HuH-7.5 (cell line): ENCODE measurements at places on chromosomes 11 and 22.
A peak's percentile ranks its signal among the peaks of the same experiment; 100 is the strongest.

DNA sequence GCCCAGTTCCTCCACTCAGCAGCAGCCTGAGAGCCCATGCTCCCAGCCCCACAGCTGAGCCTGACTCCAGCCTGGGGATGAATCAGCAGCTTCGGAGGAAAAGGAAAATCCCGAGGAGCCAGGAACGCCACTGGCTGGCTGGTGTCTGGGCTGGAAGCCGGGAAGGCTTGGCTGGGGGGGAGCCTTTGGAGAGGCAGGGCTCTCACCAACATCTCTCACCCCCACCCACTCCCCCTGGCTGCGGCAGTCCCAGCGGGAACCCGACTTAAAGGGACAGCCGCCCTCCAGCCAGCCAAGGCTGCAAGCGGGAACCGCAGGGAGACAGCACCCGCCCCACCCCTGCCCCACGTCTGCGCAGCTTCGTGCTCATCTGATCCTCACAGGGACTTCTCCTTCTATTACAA lies 28.4 kb downstream of the KIAA0930 start:
- no peak for DNase-seq

DNA sequence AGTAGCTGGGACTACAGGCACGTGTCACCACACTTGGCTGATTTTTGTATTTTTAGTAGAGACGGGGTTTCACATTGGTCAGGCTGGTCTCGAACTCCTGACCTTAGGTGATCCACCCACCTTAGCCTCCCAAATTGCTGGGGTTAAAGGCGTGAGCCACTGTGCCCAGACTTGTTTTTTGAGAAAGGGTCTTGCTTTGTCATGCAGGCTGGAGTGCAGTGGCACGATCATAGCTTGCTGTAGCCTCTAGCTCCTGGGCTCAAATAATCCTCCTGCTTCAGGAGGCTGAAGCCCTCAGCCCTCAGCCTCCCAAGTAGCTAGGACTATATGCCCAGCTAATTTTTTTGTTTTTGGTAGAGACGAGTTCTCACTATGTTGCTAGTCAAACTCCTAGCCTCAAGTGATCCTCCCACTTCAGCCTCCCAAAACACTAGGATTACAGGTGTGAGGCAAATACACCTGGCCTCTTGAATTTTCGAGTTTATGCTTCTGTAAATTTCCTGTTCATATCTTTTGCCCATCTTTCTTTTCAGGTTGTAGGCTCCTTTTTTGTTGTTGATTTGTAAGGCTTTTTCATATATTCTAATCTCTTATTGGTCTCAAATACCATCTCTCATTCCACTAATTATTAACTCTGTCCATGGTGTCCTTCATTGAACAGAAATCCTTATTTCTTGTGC lies 3.4 kb upstream of the RBM4B start:
- DNase-seq: no peak

GRCh38 chr11:112784323-112785073 lies 176.7 kb upstream of the NCAM1 start:
- no peak for DNase-seq

- DNase-seq: no peak
These were observed 24.5 kb downstream of the ADM start for GRCh38 chr11:10329356-10329755.

- no peak for DNase-seq
These were observed 66.2 kb upstream of the EIF3D start for GRCh38 chr22:36595154-36595553.

- DNase-seq: no peak
These were observed 2.3 kb downstream of the CCDC86 start for GRCh38 chr11:60844045-60844869.

- DNase-seq: peak; percentile 15
These were observed 59.3 kb downstream of the TSPAN18 start for GRCh38 chr11:44785856-44786607.

- DNase-seq: no peak
These were observed 1.8 kb downstream of the OPCML start for GRCh38 chr11:133530501-133530835.

GRCh38 chr11:64292460-64293254 lies 1.6 kb downstream of the KCNK4 start:
- DNase-seq: no peak

GRCh38 chr22:25403811-25404471 lies 160.5 kb upstream of the GRK3 start:
- DNase-seq: peak; percentile 46

GRCh38 chr22:30609260-30610185 lies 2.5 kb downstream of the TCN2 start:
- DNase-seq: no peak

DNA sequence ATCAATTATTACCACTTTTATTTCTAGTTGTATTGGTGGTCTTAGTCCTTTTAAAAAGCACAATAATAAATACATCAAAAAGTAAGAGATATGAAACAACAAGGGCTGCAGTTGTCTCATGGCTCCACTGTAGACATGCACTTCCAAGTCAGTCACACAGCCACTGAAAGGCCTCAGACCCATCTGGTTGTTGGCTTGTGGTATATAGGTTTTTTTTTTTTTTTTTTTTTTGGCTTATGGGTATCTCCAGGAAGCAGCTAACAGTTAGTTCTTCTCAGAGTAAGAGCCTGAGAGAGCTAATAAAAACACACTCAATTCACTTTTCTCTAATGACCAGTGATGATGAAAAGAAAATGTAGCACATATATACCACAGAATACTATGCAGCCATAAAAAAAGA lies 6.0 kb upstream of the OR52E6 start:
- no peak for DNase-seq

DNA sequence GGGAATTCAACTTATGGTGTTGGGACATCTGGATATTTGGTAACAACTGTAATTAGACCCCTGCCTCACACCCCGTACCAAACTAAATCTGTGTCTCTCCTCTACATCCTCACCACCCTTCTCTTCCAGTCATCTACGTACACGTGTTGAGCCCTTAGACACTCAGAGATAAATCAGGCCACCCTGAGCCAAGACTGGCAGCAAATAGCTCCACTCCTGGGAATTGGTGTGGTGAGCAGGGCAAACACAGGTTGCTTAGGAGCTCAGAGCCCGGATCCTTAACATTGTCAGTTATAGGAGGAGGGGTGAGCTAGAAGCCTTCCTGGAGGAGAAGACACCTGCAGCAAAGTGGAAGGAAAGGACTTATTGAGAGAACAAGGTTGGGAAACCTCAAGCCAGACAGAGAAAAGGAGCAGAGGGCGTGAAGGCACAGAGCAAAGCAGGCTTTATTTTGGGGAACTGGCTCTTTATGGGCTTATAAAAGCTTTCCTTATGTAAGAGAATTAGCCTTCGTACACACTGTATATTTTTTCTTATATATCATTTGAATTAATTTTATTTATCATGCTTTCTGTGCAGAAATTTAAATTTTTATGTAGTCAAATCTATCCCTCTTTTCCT lies 36.9 kb upstream of the KLHL35 start:
- no peak for DNase-seq
